Esophagus muscularis mucosa (tissue), 4 donors: ENCODE measurements at places on chromosomes 3 and 15.

GRCh38 chr15:73844356-73844755 is 29.0 kb upstream of the TBC1D21 start:
- no peak for DNase-seq

- no peak for DNase-seq
These were observed 96.0 kb downstream of the ISL2 start for GRCh38 chr15:76432604-76433003.

- no peak for DNase-seq
These were observed 32.2 kb upstream of the MUC13 start for GRCh38 chr3:124966521-124967445.

DNA sequence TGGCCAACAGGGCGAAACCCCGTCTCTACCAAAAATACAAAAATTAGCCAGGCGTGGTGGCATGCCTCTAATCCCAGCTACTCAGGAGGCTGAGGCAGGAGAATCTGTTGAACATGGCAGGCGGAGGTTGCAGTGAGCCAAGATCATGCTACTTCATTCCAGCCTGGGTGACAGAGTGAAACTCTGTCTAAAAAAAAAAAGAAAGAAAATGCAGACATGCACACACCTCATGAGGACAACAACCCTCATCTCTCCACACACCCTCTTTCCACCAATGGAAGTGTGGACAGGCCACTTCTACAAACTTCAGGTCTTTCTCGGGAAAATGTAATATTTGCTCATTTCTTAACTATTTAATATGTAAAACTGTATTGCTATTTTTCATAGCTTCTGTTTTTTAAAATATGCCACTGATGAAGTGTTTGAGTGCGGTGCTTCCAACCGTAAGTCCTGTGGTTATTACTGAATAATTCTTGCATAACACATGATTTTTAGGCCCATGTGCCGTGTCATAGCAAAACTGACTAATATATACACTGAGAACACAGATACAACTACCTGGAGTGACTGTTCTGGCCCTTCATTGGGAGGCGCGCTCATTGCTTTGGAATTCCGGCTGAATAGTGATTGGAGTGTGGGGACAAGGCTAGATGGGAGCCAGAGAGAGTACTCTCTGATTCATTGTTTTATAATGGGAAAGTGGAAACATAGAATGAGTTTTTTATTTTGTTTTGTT is 23.1 kb downstream of the LRRC31 start:
- DNase-seq: no peak

DNA sequence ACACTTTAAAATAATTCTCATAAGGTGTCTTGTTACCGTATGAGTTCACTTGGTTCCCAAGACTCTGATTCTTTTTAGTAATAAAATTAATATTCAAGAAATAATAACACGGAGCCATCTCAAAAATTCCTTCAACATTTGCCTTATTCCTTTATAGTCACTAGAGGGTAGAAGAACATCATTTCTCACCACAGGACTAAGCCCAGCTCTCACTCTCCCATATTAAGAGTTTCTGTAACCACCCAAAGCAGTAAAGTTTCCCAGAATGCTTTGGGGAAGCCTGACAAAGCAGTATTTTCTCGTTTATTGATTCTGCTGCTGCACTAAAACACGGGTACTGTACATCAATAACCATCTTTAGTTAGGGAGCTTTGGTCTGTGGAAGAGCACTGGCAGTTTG is 114.9 kb downstream of the MCTP2 start:
- DNase-seq: no peak

- DNase-seq: no peak
These were observed 90.2 kb downstream of the NTRK3 start for GRCh38 chr15:88166082-88166993.

- no peak for DNase-seq
These were observed 6.7 kb downstream of the TYRO3 start for GRCh38 chr15:41565702-41566101.

GRCh38 chr3:107822308-107822707 is 268.5 kb downstream of the CD47 start:
- no peak for DNase-seq

GRCh38 chr15:68980786-68981185 is 33.7 kb upstream of the NOX5 start:
- DNase-seq: no peak

- peak; percentile 93 for DNase-seq
These were observed 27.1 kb downstream of the CPN2 start for GRCh38 chr3:194323785-194324735.

DNA sequence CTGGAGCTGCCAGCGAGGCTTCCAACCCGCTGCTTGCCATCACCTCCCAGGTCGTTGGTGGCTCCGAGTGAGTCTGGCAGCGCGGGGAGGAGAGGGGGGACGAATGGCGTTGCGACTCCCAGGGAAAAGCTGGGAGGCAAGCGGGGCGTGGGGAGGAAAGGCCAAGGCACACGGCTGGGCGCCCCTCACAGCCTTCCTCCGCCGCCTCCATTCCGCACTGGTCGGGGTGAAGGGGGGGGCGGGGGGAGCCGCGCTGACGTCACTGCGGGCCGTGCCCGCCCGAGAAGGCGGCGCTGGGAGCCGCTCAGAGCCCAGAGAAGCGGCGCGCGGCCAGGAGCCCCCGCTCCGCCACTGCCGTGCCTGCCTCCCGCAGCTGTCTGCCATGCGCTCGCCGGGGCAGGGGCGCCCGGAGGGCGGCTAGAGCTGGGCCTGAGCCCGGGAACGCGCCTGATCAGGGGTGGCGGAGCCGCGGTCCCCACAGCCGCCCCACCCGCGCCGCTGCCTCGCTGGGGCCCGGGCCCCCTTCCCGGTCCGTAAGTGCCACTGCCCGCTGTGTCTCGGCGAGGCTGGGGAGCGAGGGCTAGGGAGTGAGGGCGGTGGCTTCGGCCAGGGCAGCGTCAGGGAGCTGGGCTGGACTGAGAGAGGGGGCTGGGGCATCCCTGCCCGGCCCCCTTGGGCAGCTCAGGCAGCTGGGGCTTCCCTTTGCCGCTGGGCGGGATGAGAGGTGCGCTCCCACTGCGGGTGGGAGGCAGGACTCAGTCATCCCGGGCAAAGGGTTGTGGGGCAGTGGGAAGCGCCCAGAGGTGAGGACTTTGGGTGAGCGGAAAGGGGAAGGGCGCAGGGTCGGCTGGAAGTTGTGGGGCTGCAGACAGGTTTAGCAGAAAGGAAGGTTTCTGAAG is 27.8 kb upstream of the POLG start:
- no peak for DNase-seq

DNA sequence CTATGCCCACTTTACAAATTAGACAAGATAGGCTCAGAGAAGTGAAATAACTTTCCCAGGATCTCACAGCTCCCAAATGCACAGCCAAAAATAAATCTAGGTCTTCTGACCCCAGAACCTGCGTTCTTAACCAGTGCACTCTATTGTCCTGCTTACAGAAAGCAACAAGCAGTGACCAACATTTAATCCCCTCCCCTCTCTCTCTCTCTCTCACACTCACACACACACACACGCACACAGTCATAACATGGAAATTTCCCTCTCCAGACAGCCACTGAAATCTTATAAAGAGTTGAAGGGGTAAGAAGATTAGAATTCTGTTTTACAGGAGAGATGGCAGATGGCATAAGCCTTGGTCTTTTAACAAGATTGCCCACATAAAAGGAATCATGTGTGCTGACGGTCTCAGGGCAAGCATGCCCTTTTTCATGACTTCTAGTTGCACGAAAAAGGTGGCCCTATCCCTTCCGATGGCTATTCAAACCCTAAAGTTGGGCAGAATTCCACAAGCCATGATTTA is 29.4 kb downstream of the EOGT start:
- peak; percentile 53 for DNase-seq

- peak; percentile 96 for DNase-seq
These were observed 5.6 kb downstream of the HES1 start for GRCh38 chr3:194141415-194142155.

GRCh38 chr3:194225988-194226663 is 90.2 kb downstream of the HES1 start:
- no peak for DNase-seq

DNA sequence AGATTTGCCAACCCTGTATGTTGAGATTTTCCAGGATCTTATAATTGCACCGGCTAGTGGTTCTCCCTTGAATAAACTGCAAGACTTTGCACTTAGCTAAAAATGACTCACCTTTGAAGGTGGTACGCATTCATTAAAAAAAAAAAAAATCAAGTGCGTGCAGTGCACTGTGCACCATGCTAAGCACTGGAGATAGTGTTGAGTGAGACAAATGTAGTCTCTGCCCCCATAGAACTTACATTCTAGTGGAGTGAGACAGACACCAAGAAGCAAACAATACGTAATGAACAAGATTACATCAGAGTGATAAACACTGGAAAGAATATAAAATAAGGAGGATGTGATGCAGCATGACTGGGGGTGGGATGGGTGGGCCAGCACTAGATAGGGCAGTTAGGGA is 69.4 kb downstream of the ITPR1 start:
- no peak for DNase-seq

GRCh38 chr3:175057401-175057800 is 198.3 kb downstream of the NAALADL2 start:
- DNase-seq: no peak

- no peak for DNase-seq
These were observed 33.9 kb downstream of the DOCK3 start for GRCh38 chr3:50708620-50709019.

GRCh38 chr3:27090275-27091041 is 278.7 kb downstream of the NEK10 start:
- DNase-seq: no peak

DNA sequence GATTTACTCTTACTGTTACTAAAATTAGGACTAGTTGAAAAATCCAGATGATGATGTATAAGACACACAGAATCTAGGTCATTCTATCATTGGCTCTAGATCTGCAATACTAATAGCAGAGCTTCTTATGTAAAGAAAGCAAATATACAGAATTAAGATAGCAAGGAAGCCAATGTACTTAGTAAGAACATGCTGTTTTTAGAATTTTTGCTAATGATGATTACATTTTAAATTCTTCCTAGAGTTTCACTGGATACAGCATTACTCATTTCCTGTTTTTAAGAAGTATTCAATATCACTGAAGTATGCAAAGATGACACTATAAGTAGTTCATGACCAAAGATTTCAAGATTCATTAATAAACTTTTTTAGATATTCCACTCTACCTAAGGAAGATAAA is 60.7 kb downstream of the CFAP20DC start:
- no peak for DNase-seq

- peak; percentile 47 for DNase-seq
These were observed 32.6 kb upstream of the FRG2C start for GRCh38 chr3:75631541-75631940.

GRCh38 chr15:88020806-88021205 is 235.7 kb downstream of the NTRK3 start:
- no peak for DNase-seq

DNA sequence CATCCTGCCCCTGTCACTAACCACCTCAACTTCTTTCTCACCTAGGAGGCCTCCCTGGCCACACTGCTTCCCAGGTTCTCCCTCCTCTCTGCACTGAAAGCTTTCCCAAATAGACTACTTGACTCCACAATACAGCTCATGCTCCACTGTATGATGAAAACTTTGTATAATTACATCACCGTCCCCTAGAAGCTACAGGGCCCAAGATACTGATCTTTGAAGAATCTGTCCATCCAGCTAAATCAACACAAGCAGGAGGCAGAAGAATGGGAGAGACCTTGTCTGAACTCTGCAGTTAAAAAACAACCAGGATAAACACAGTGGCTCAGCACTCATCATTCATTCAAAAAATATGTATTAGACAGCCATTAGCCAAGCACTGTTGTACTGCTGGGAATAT is 26.4 kb upstream of the RPS17 start:
- DNase-seq: no peak

- DNase-seq: no peak
These were observed 2.2 kb upstream of the THRB start for GRCh38 chr3:24496529-24497482.

- DNase-seq: no peak
These were observed 38.4 kb downstream of the MEIS2 start for GRCh38 chr15:37061996-37062395.

DNA sequence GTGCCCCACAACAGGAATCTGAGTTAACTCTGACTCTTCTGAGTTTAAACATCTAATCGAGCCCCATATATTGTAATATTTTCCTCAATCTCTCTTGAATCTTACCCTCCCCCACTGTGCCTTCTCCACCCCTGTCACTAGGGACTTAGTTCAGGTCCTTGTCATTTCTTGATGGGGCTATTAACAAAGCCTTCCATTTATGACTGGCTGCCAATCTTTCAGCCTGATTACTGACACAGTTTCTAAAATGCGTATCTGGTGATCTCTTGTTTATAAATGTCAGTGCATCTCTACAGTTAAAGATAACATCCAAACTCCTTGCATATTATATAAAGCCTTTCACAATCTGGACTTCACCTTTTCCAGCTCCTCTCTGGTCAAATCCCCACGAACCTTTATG is 124.3 kb downstream of the IGSF11 start:
- no peak for DNase-seq

- DNase-seq: no peak
These were observed 185.6 kb upstream of the MBNL1 start for GRCh38 chr3:152083135-152083534.

- no peak for DNase-seq
These were observed 446.5 kb downstream of the GRM7 start for GRCh38 chr3:7307410-7307809.

DNA sequence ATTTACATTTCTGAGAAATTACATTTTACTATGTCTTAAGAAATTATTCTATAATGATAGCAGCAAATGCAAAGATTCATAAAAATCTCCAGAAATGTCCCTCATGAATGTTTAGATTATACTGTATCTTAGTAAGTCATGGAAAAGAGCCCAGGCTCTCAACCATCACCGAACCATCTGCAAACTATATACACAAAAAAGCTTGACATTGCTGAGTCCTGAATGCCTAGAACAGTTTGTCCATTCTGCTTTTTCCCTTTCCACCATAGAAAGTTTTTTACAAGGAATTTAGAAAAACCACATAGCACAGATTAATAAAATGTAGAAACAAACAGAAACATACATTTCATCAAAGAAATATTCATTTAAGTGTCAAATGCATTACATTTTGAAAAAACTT is 83.6 kb downstream of the MYO9A start:
- no peak for DNase-seq

DNA sequence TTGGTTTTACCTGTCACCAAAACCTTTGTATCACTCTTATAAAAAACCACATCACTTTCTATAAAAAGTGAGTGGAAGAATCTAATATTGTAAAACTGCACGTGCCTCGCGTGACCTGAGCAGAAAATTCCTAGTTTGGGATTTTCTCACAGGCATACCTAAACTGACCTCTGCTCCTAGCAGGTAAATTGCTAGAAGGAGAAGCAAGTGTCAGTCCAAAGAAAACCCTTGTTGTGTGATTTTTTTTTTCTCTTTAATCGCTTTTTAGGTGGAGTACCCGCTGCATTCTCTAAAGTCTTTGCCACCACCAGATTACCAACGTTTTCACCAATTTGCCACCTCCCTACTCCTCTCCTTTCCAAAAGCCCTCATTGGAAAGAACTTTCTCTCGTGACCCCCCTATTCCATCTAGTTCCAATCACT is 534 bp upstream of the UBE2E1 start:
- DNase-seq: no peak

- no peak for DNase-seq
These were observed 181.0 kb downstream of the VPS13C start for GRCh38 chr15:61879219-61879618.

- DNase-seq: no peak
These were observed 4.0 kb downstream of the PDHB start for GRCh38 chr3:58429657-58430056.
